ENCODE measurements at places on chromosomes 12 and 14. TPM values are rescaled to one million over a fixed set of nuclear protein-coding genes. Genes with fewer than 3 reads are reported as not detected.

ERC1 gene
- total RNA-seq = 34.3 TPM

GPRC5A gene
- total RNA-seq = not detected

PTPRB gene
- not detected for total RNA-seq

ARMH4 gene
- total RNA-seq = not detected

MAP1LC3B2 gene
- 1.7 TPM for total RNA-seq

LRRC43 gene
- not detected for total RNA-seq

CCDC177 gene
- total RNA-seq = not detected

- peaks cover 77% of the 10 kb centered on the region for H3K4me1 ChIP-seq
- peak overlapping the region; percentile 60 for H3K27ac ChIP-seq
- H3K27me3 ChIP-seq = no peaks in the 10 kb centered on the region
- DNase-seq = peak; percentile 44
- H3K36me3 ChIP-seq = peaks cover 56% of the 10 kb centered on the region
Measured at GRCh38 chr12:47207829-47208248, 128.1 kb upstream of the AMIGO2 start.

GRCh38 chr12:94874518-94875302 is 128.8 kb downstream of the NDUFA12 start:
- no peak overlapping the region for H3K27ac ChIP-seq
- H3K36me3 ChIP-seq = no peaks in the 10 kb centered on the region
- no peak overlapping the region for H3K4me3 ChIP-seq
- peaks cover 11% of the 10 kb centered on the region for H3K4me1 ChIP-seq

GRCh38 chr14:28966416-28967233 is 200.0 kb downstream of the FOXG1 start:
- no peak overlapping the region for H3K27ac ChIP-seq
- H3K4me1 ChIP-seq = no peaks in the 10 kb centered on the region
- H3K36me3 ChIP-seq = no peaks in the 10 kb centered on the region
- DNase-seq = no peak
- no peaks in the 10 kb centered on the region for H3K27me3 ChIP-seq
- H3K4me3 ChIP-seq = no peak overlapping the region

DNA sequence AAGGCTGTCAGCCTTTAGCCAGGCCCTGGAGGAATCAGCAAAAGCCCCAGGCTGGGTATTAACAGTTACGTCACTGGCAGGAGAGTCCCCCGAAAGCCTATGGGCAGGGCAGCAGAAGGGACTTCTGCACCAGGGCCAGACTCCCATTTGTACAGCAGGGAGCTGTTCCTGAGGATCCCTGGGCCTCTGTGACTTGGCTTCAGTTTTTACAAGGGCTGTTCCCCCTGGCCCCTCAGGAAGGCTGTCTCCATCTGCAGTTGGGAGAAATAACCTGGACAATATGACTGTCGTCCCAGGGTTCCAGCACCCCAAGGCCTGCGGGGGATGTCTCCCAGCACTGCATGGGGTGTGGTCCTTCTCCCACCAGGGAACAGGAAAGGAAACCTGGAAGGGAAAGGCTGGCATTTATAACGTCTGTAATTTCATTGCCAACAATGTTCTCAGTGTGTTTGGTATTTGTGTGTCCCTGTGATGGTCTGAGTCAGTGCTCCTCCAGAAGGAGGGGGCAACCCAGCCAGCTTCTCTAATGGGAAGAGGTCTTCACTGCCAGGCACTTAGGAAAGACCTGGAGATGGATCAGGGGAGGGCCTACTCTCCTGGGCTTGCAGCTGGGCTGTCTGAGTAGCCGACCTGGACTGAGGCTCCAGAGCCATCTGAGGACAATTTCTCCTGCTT is 42.4 kb downstream of the ERH start:
- peaks cover 19% of the 10 kb centered on the region for H3K4me1 ChIP-seq
- H3K4me3 ChIP-seq = no peak overlapping the region
- H3K27ac ChIP-seq = no peak overlapping the region
- DNase-seq = no peak

DNA sequence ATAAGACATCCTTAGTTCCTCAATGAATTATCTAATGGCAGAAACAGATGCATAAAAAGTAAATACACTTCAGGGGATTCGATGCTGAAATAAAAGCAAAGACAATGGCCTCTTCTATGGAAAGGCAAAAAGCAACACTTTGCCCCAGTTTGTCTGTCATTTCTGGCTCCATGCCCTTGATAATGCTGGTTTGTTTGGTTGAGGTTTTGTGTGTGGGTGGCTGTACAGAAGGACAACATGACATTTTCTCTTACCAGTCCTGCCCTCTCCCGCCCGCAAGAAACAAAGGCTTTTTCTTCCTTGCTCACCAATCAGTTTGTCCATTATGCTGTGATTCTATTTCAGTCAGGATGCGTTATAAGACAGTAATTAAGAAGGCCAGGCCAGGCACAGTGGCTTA is 18.1 kb upstream of the WDR89 start:
- DNase-seq = no peak
- no peaks in the 10 kb centered on the region for H3K27me3 ChIP-seq
- no peak overlapping the region for H3K4me3 ChIP-seq
- H3K36me3 ChIP-seq = no peaks in the 10 kb centered on the region

DNA sequence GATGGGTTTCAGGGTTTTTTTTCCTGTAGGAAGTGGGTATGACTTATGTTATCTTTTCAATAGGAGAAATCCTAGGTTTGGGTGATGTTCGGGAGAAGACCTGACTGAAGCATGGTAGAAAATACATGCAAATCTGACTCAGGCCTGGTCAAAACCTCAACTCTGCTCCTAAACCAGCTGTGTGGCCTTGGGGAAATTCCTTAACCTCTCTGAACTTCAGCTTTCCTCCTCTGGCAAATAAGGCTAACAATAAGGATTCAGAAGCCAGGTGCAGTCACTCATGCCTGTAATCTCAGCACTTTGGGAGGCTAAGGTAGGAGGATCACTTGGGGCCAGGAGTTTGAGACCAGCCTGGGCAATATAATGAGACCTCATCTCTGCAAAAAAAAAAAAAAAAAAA is 148.5 kb downstream of the PHETA1 start:
- H3K4me1 ChIP-seq = no peaks in the 10 kb centered on the region
- H3K27me3 ChIP-seq = no peaks in the 10 kb centered on the region
- no peak for DNase-seq

DNA sequence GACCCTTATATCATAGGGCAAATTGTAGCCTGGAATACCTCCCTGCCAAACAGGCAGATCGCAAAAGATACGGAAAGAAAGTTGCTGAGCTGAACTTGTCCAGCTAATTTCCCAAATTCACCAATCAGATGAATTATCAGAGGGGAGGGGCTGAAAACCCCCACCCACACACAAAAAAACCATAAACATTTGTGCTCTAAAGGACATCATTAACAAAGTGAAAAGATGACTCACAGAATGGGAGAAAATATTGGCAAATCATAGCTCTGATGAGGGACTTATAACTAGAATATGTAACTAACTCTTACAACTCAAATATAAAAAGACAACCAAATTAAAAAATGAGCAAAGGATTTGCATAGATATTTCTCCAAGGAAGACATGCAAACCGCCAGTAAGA is 36.3 kb downstream of the PTHLH start:
- DNase-seq = no peak
- H3K36me3 ChIP-seq = no peaks in the 10 kb centered on the region
- no peaks in the 10 kb centered on the region for H3K27me3 ChIP-seq
- no peaks in the 10 kb centered on the region for H3K4me1 ChIP-seq
- H3K4me3 ChIP-seq = no peak overlapping the region
- no peak overlapping the region for H3K27ac ChIP-seq

- H3K4me3 ChIP-seq = no peak overlapping the region
- H3K27ac ChIP-seq = no peak overlapping the region
Measured at GRCh38 chr14:20846560-20846959, 43.9 kb upstream of the RNASE1 start.

DNA sequence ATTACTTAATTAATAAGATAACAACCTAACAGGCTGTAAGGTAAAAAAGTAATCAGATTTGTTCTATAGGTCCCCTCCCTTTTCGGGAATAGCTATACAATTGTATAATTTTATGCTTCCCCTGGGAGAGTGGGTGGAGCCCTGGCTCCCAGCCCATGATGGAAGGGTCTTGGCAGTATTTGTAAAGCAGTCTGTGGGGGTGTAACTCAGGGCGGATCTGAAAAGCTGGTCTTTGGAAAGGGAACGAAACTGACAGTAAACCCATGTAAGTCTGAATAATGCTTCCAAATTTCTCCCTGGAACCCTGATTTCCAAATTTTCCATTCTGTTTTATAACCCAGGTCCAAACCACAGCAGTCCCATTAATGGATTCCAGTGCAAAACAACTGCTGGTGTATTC is 110.4 kb downstream of the DAD1 start:
- no peaks in the 10 kb centered on the region for H3K36me3 ChIP-seq
- H3K27ac ChIP-seq = no peak overlapping the region
- no peaks in the 10 kb centered on the region for H3K27me3 ChIP-seq
- no peak for DNase-seq
- H3K4me3 ChIP-seq = no peak overlapping the region

- DNase-seq = no peak
- H3K4me3 ChIP-seq = no peak overlapping the region
- H3K27ac ChIP-seq = no peak overlapping the region
- no peaks in the 10 kb centered on the region for H3K4me1 ChIP-seq
- no peaks in the 10 kb centered on the region for H3K36me3 ChIP-seq
- no peaks in the 10 kb centered on the region for H3K27me3 ChIP-seq
Measured at GRCh38 chr12:92863251-92863650, 65.8 kb downstream of the EEA1 start.

DNA sequence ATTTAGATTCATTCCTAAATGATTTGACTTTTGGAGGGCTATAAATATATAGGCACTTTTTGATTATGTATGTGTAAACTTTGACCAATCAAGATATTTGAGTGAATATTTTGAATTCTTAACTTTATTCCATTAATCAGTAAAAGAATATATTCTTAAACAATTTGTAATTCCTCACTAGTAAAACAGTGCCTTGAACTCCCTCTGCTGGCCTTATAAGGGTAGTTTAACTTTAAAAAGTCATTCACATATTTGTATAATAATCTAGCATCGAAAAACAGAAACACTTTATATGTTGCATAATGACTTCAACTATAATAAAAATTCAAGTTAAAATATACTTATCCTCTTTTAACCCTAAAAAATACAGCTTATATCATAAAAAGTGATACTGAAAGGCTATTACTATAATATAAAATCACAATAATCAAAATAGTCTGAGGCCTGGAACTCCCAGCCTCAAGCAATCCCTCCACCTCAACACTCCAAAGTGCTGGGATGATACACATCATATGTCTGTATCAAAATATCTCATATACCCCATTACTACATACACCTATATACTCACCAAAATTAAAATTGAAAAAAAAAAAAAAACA is 31.2 kb downstream of the CCDC59 start:
- no peak overlapping the region for H3K4me3 ChIP-seq
- H3K36me3 ChIP-seq = no peaks in the 10 kb centered on the region
- no peaks in the 10 kb centered on the region for H3K27me3 ChIP-seq

- no peak overlapping the region for H3K4me3 ChIP-seq
- H3K4me1 ChIP-seq = no peaks in the 10 kb centered on the region
- no peaks in the 10 kb centered on the region for H3K36me3 ChIP-seq
- H3K27ac ChIP-seq = no peak overlapping the region
- H3K27me3 ChIP-seq = no peaks in the 10 kb centered on the region
Measured at GRCh38 chr12:117282490-117282889, 78.9 kb downstream of the NOS1 start.

GRCh38 chr12:106487664-106488063 is 95.1 kb upstream of the RFX4 start:
- no peak overlapping the region for H3K27ac ChIP-seq
- H3K4me3 ChIP-seq = no peak overlapping the region
- H3K36me3 ChIP-seq = no peaks in the 10 kb centered on the region
- no peaks in the 10 kb centered on the region for H3K4me1 ChIP-seq

GRCh38 chr12:68824131-68824530 is 16.2 kb downstream of the MDM2 start:
- peaks cover 36% of the 10 kb centered on the region for H3K36me3 ChIP-seq
- peaks cover 16% of the 10 kb centered on the region for H3K4me1 ChIP-seq
- no peak overlapping the region for H3K27ac ChIP-seq
- no peak overlapping the region for H3K4me3 ChIP-seq

GRCh38 chr12:50665170-50665569 is 98.7 kb upstream of the ATF1 start:
- H3K36me3 ChIP-seq = no peaks in the 10 kb centered on the region
- H3K27me3 ChIP-seq = no peaks in the 10 kb centered on the region
- no peak overlapping the region for H3K4me3 ChIP-seq
- DNase-seq = no peak
- no peaks in the 10 kb centered on the region for H3K4me1 ChIP-seq
- no peak overlapping the region for H3K27ac ChIP-seq

DNA sequence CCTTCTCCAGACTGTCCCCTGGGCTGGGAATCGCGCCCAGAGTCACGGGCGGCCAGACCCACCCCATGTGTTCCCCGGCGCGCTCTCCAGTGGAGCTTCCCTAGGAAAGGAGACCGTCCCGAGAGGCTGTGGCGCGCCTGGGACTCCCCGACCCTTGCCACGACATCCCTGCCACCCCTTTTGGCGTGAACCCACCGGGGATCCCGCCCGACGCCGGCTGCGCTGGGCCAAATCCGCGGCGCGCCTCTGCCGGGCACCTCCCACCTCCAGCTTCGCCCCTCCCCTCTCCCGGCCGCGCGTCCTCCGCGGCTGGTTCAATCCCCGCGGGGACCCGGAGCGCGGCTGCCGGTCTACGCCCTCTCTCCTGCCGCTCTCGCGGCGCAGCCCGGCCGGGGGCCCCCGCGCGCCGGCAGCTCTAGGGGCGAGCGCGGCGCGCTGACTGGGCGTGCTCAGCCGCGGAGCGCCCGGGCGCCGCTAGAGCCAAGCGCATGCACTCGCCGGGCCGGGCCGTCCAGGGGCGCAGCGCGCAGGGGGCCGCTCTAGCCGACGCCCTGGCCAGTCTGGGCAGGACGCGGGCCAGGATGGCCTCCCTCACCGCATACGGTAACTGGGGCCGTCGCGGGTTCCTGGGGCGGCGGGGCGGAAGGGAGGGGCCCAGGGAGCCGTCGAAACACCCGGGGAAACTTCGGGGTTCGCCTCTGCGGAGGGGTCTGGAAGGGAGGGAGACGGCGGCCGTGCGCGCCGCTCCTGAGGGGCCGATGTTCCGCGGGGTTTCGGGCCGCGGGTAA is 77.4 kb upstream of the ANO4 start:
- H3K27me3 ChIP-seq = no peaks in the 10 kb centered on the region
- H3K4me1 ChIP-seq = no peaks in the 10 kb centered on the region
- no peak overlapping the region for H3K4me3 ChIP-seq
- H3K27ac ChIP-seq = no peak overlapping the region
- no peak for DNase-seq

GRCh38 chr14:100303179-100303578 is 3.1 kb downstream of the SLC25A29 start:
- no peak overlapping the region for H3K4me3 ChIP-seq
- no peak overlapping the region for H3K27ac ChIP-seq
- no peaks in the 10 kb centered on the region for H3K27me3 ChIP-seq
- no peak for DNase-seq
- peaks cover 10% of the 10 kb centered on the region for H3K4me1 ChIP-seq

GRCh38 chr14:48967419-48967818 is 618.8 kb downstream of the RPS29 start:
- H3K36me3 ChIP-seq = no peaks in the 10 kb centered on the region
- no peak overlapping the region for H3K27ac ChIP-seq
- DNase-seq = no peak
- no peaks in the 10 kb centered on the region for H3K4me1 ChIP-seq

- no peak overlapping the region for H3K27ac ChIP-seq
- no peak for DNase-seq
- H3K4me3 ChIP-seq = no peak overlapping the region
- H3K4me1 ChIP-seq = no peaks in the 10 kb centered on the region
- no peaks in the 10 kb centered on the region for H3K27me3 ChIP-seq
- no peaks in the 10 kb centered on the region for H3K36me3 ChIP-seq
Measured at GRCh38 chr14:54047645-54048308, 91.2 kb upstream of the BMP4 start.

GRCh38 chr14:57212919-57213318 is 55.8 kb downstream of the EXOC5 start:
- H3K4me1 ChIP-seq = no peaks in the 10 kb centered on the region
- no peak for DNase-seq
- no peak overlapping the region for H3K4me3 ChIP-seq
- no peaks in the 10 kb centered on the region for H3K27me3 ChIP-seq

All from CD4-positive, alpha-beta memory T cell (primary cell).